Stimulated activated CD8-positive, alpha-beta memory T cell treated with anti-CD3 and anti-CD28 coated beads, Interleukin-15, amount 100 ng/mL, for 4 hours (primary cell): ENCODE measurements at places on chromosomes 1 and 21.

GRCh38 chr1:12464045-12464461, 154.0 kb downstream of the DHRS3 start:
- no peak for DNase-seq

- no peak for DNase-seq
Observed at GRCh38 chr1:114154146-114154962, 685 bp upstream of the SYT6 start.

DNA sequence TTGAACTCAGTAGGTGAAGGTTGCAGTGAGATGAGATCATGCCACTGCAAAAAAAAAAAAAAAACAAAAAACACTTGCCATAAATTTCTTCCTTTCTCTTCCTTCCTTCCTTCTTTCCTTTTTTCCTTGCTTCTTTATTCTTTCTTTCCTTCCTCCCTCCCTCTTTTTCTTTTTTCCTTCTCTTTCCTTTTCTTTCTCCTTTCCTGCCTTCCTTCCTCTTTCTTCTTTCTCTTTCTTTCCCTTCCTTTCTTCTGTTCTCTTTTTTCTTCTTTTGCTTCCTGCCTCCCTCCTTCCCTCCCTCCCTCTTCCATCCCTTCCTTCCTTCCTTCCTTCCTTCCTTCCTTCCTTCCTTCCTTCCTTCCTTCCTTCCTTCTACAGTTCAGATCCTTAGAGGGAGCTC, 71.2 kb downstream of the LYPLAL1 start:
- DNase-seq = no peak

DNA sequence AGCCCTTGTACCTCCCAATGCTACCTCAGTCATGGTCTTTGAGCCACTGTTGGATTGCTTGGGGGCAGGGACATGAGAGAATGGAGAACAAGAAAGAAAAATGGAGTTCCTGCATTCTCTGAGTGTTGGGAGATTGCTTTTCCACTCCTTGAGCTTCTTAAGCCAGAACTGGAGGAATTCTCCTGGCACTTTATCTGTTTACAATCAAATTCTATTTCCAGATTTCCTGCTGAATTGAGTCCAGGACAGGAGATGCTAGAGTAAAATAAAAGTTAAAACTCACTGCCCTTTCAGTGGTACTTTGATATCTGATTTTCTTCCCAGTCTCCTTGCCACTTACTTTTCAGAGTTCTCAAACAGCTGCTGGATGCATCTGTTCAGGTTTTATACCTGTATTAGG, 24.4 kb upstream of the DEPDC1 start:
- no peak for DNase-seq

DNA sequence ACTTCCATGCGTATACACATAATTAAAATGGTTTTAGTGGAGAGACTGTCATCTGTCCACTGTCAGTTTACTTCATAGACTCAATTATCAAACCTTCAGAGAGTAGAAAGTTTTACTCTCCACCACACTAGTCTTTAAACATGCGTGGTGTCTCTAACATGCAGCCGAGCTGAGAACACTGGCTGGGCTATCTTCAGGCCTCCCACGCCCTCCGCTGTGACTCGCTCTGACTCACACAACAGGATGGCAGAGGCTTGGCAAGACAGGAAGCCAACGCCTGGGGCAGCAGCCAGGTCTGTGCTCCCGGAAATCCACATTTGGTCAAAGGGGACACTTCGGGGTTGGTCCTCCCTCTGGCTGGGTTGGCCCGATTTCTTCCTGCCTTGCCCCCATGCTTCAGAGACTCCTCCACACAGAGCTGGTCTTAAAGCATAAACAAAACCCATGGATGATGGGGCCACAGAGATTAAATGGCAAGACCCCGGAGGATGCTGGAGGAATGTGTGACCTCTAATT, 22.7 kb upstream of the IFNGR2 start:
- DNase-seq = peak; percentile 74

DNA sequence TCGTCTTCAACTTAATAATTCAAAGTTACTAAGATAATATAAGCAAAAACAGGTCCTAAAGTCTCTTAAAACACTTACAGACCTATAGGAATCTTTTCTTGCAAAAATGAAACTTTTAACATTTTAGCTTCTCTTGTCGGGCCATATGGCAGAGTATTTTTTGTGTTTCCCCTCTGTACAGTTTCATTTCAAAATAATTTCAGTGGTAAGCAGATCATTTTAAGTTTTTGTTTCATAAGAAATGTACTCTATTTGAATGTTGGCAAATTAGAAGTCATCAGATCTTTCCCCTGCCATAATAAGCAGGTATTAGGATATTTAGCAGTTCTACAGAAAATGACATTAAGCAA, 37.9 kb downstream of the RGL1 start:
- no peak for DNase-seq

DNA sequence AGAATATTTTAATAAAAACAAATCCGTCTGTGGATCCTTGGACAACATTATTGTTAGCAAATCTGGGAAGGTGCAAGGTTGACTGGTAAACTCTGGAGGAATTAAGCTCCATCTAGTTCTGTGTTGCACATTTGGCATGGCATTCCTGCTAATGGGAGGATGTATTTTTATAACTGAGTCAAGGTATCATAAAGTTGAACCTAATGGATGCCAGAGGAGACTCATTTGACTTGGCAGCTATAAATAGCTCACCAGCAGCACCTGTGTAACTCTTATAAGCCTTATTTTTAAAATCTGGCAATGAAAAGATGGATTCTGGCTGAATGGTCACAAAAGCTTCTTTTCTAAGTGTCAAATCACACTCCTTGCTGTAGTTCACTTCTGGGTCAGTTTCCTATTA, 118.5 kb upstream of the ADAMTS5 start:
- DNase-seq = no peak

DNA sequence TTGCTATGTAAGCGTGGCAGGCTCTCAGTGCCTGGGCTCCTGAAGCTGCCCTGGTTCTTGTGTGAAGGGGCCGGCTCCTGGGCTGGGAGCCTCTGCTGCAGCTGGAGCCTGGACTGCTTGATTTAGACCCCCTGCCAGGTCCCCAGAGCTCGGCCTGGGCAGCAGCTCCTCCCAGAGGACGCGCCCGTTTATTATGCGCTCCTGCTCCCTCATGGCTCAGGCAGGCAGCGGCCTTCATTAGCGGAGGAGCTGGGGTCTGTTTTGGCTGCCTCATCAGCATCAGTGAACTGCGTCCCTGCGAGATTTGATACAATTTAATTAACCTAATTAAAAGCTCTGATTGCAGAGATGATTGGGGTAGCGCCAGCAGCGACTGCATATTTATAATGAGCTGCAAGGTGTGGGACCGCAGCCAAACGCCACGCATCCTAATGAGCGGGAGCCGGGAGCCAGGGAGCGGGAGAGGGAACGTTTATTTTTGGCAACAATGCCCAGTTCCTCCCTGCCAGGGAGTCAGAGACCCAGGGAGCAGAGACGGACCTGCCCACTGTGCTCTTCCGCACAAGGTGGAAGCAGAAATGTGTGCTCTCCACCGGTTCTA, 16.6 kb downstream of the UTP11 start:
- DNase-seq = no peak

- no peak for DNase-seq
Observed at GRCh38 chr1:68173936-68174737, 58.2 kb downstream of the WLS start.

- no peak for DNase-seq
Observed at GRCh38 chr21:37461479-37461878, 94.9 kb downstream of the DYRK1A start.

- DNase-seq = no peak
Observed at GRCh38 chr1:200279810-200280411, 129.9 kb downstream of the ZNF281 start.
